ENCODE measurements at places on chromosomes 7 and 10.

DNA sequence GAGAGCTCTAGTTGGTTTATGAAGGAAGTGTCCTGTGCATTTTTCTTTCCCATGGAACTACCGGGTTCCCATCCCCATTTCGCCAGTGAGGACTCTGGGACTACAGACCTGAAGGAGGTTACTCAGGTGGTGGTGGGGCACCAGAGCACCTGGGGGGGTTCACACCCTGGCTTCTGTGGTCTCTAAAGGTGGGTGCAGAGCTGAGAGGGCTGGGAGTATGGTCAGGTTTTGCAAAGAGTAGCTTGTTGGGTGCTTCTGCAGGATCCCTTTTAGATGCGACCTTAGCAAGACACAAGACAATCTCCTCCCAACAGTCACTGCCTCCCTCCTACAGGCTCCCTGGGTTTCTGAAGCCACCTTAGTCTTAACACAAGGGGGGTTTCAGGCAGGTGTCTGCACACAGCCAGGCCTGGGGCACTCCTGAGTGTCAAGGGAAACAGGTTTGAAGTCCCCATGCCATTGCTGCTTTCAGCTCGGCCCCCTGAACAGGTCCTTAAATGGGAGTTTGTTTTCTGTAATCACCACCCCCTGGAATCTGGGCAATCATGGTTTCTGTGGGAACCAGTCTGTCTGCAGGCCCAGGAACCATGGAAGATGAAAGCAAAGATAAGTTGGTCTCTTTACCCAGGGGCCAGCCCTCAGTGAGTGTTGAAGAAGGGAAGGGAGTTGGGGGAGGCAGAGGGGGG is 9.9 kb upstream of the CXCL12 start:
- DNase-seq = no peak

GRCh38 chr10:120794390-120794789 is 56.8 kb upstream of the WDR11 start:
- no peak for DNase-seq

GRCh38 chr7:2996141-2996540 is 47.5 kb downstream of the CARD11 start:
- no peak for DNase-seq

DNA sequence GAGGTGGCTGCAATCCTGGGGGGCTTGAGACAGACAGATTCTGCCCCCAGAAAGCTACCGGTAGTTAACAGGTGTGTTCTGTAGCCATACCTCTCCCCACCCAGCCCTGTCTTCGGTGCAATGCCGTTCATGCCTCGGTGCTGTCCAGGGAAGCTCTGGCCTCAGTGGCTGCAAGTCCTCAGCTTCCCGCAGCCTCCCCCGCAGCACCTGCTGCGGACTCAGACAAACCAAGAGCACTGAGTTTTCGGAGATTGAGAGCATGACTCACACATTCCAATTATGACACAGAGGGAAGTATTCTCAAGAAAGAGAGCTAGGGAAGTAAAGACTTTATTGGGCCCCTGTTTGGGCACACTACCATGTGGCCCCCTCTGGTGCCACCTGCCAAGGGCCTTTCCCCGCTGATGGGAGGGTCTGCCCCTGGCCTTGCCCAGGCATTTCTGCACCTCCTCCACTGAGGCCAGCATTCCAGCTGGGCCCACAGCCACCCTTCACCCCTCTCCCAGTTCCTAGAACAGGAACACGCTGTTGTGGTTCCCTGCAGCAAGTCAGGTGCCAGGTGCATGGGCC is 30.2 kb upstream of the EZH2 start:
- DNase-seq = no peak

GRCh38 chr7:2466675-2467074 is 9.5 kb downstream of the GRIFIN start:
- no peak for DNase-seq

DNA sequence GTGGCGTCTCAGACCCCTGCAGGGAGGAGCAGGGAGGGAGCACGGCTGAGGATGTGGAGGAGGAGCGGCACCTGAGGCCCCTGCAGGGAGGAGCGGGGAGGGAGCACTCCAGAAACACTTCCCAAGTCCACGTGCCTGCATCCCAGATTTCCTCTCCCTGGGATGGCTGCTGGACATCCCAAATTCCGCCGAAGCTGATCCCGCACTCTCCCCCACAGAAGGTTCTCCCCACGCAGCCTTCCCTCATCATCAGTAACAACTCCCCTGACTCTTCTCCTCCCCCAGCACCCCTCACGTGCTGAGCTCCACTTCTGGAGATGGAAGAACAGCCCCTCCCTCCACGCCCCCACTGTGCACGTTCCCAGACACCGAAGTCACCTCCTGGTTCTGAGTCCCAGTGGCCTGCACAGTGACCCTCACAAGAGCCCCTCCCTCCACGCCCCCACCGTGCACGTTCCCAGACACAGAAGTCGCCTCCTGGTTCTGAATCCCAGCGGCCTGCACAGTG is 17.8 kb upstream of the FOXL3 start:
- no peak for DNase-seq

DNA sequence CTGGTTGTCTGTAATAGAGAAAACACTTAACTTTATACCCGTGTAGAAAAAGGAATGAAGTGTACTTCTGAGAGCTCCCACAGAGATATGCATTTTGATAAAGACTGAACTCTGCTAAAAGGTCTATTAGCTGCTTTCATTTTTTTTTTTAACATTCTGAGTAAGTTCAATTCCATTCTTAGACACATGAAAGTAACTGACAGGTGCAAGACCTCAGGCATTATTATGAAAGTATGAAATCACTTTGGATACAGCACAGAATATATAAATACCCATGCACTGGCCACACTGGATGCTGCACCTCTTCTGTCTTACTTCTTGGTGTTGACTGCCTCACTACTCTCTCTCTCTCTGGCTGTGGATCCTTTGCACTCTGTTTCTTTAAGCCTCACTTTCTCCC is 46.2 kb downstream of the VWDE start:
- DNase-seq = no peak

DNA sequence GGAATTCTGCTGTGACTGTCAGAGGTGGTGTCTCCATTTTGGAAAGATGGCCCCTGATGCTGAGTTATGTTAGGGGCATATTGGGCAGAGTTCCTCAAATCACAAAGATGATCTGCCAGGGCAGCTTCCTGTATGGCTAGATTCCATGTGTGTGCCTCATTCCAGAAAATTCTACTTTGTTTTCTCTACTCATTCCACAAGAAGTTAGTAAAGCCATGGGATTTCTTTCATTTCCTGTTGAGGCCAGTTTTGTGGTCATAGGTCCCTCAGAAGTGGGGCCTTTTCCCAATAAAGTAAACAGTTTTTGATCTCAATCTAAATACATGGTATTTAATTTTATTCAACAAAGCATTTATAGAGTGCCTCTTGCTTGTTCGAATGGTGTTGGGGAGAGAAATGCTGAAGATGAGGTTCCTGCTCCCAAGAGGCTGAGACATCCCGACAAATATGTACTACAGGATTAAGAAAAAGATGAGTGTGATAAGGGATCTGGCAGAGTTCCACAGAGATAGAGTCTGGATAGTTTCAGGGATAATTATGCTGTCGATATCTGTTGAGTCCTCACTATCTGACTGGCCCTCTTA is 33.0 kb downstream of the MINDY4 start:
- DNase-seq = no peak

GRCh38 chr7:91151916-91152315 is 112.3 kb upstream of the FZD1 start:
- DNase-seq = no peak

- DNase-seq = peak; percentile 96
Measured at GRCh38 chr7:87599336-87599735, 1.3 kb downstream of the ABCB1 start.

DNA sequence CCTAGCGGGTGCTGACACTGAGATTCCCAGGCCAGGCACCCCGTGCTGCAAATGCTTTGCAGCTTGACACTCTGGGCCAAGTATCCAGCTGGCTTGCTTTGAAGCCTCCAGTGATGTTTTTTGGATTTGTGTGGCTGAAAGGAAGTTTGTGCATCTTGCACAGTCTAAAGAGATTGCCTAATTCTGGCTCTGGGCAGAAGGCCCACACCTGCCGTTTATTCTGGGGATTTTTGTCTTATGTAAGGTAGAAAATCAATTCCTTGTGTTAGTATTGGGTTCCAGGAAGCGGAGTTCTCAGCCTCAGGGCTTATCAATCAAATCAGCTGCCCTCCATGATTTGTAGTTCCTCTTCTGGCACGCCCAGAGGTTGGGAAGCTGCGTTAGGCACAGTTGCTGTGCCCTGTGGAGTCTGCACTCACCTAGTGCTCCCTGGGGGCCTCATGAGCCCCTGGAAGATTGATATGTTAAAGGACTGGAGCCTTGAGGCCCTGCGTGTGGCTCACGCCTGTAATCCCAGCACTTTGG is 8.4 kb upstream of the PURB start:
- DNase-seq = peak; percentile 21

GRCh38 chr10:104928734-104929133 is 287.6 kb downstream of the SORCS3 start:
- no peak for DNase-seq

- peak; percentile 94 for DNase-seq
Measured at GRCh38 chr10:5291501-5292195, 73.1 kb upstream of the UCN3 start.

GRCh38 chr10:75187961-75188426 is 22.6 kb upstream of the VDAC2 start:
- DNase-seq = peak; percentile 81

- DNase-seq = no peak
Measured at GRCh38 chr7:17380736-17381662, 82.5 kb downstream of the AHR start.

GRCh38 chr10:31816318-31816717 is 112.3 kb downstream of the ARHGAP12 start:
- DNase-seq = no peak

DNA sequence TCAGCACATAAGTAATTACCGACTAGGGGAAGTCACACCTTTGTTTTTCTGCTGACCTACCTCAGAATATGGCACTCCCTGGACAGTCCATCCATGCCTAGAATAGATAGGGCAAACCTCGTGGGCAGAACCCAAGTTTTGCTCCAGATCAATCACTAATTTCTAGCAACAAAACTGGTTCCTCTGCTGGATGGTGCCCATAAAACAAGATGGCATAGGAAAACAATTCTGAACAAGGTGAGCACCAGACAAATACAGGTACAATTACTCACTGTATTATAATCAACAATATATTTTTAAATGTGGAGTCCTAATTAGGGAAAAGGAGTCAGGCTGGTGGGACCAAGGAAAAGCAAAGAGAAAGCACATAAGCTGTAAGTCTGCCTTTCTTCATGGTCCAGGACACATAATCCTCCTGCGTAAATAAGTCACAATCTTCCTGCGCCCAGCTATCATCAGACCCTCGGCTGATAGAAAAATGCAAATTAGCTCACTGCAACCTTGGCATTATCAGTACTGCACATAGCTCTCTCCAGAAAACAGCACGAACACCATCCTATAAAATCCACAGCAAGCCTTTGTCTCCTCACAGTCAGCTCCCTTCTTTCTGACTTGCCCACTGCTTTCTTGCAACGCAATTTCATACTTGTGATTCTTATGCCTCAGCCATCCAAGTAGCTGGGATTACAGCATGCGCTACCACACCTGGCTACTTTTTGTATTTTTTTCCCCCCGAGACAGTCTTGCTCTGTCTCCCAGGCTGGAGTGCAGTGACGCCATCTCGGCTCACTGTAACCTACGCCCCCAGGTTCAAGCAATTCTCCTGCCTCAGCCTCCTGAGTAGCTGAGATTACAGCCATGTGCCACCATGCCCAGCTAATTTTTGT is 15.1 kb downstream of the URGCP start:
- no peak for DNase-seq

DNA sequence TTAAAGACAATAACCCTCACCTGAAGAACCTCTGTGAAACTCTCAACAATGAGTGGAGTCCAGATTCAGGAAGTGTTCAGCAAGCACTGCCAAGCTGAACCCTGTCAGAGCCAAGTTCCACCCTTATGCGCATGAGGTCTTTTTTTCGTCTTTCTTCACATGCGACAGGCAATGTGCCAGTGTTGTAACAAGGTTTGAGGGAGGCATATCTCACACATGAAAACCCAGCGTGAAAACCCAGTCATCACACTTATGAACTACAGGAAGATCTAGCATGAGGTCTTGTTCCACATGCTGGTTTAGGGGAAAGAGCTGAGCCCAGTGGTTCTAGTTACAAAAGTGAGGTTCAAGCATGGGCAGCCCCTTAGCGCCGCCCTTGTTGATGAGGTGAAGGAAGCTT is 49.7 kb downstream of the RABGEF1 start:
- DNase-seq = no peak

DNA sequence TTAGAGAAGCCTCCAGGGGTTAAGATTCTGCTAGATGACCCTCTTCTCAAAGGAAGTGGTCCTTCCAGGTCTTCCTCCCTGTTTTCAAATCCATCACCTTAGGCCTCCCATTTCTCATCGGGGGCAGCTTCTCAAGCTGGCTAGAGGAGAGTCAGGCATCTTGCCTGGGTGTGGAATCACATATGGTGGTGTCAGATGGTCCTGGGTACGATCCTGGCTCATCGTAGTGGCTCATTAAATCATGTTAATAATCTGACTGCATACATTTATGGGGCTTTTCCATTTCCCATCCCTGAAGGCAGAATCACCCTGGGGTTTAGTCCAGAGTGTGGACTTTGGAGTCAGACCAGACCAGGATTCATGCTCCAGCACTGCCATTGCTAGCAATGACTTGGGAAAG is 132.6 kb downstream of the RPS24 start:
- no peak for DNase-seq

DNA sequence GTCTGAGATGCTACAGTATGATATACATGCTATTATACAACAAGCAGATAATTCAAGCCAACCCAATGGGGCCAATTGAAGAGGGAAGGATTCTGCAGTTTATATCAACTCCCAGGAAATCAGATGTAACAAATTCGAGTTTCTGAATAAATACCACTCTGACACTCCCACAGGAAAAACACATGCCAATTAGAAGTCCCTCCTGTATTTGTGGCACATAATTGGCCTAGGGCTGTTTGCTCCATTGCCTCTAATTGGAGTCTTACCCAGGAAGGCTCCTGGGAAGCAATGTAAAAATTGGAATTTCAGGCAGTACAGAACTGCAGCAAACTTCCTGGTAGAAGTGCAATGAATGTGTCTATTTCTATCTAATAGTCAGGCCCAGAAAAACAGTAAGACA is 4.7 kb downstream of the PPA1 start:
- DNase-seq = no peak

DNA sequence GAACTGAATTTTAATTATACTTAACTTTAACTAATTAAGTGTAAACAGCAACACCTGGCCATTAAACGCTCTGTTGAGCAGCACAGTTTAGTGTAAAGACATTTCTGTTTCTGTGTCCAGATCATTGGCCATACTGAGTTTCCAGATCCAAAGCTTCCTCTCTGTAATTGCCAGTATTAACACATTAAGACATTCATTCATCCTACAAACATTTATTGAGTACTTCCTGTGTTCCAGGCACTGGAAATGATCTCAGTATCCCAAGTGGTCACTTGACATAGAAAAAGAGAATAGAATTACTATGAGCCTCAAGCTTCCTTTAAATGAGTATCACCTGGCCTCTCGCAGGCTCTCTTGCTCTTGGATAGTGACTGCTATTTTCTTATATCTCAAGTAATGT is 618.1 kb downstream of the SORCS3 start:
- DNase-seq = no peak

- no peak for DNase-seq
Measured at GRCh38 chr10:132419538-132420468, 22.8 kb downstream of the PWWP2B start.

- no peak for DNase-seq
Measured at GRCh38 chr7:7792056-7792455, 73.6 kb upstream of the RPA3 start.

- DNase-seq = no peak
Measured at GRCh38 chr10:126902157-126902556, 3.1 kb upstream of the DOCK1 start.

- DNase-seq = peak; percentile 76
Measured at GRCh38 chr7:5557920-5558401, 134.3 kb upstream of the TNRC18 start.

GRCh38 chr7:26369593-26369992 is 77.9 kb downstream of the SNX10 start:
- DNase-seq = peak; percentile 63
